AG09309 (cell line): ENCODE measurements at places on chromosomes 13 and 19.

GRCh38 chr13:35354285-35354684 is 122.2 kb downstream of the MAB21L1 start:
- DNase-seq = no peak

GRCh38 chr13:78655906-78656305 is 3.0 kb downstream of the OBI1 start:
- no peak for DNase-seq

DNA sequence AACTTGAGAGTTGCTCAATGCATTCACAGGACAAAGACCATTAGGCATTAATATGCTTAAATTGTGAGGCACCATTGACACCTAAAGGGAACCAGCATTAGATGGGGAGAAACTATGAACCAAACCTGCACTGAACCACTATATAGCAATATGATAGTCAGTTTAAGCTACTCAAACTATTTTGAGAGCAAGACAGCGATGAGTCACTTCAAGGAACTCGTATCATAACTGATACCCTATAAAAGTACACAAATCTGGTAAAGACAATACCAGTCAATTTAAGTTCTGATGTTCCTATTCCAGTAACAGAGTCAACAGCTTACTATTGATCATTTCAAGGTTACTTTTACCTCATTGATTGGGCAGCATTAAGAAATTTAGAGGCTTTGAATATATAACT is 151.3 kb upstream of the ATXN8OS start:
- DNase-seq = no peak

DNA sequence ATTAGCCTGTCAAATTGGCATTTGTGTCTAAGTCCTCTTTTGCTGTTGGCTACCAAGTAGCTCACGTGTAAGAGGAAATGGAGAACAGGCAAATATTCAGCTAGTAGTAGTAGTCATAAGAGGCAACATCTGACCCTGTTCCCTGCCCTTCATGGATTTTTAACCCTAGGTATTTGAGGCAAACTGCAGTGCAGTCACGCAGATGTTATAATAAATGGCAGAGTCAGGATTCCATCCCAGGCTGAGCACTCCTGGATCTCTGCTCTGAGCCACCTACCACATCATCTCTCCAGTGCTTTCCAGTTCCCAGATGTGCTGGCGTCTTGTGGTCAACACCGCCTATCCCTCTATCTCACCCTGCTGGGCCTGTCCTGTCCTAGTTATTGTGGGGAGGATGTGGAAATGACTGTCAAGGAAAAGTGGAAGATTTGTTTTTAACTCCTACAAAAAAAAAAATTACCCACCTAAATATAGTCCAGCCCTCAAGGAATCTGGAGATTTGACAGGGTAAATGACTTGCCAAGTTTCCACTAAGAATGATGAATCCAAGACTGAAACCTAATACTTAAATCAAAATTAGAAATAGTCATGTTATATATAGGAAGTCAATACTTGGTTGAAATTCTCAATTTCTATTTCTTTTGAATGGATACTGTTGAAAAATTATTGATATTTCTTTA is 322.9 kb downstream of the GPC6 start:
- DNase-seq = no peak

GRCh38 chr13:96960379-96960778 is 33.9 kb downstream of the OXGR1 start:
- DNase-seq = no peak

DNA sequence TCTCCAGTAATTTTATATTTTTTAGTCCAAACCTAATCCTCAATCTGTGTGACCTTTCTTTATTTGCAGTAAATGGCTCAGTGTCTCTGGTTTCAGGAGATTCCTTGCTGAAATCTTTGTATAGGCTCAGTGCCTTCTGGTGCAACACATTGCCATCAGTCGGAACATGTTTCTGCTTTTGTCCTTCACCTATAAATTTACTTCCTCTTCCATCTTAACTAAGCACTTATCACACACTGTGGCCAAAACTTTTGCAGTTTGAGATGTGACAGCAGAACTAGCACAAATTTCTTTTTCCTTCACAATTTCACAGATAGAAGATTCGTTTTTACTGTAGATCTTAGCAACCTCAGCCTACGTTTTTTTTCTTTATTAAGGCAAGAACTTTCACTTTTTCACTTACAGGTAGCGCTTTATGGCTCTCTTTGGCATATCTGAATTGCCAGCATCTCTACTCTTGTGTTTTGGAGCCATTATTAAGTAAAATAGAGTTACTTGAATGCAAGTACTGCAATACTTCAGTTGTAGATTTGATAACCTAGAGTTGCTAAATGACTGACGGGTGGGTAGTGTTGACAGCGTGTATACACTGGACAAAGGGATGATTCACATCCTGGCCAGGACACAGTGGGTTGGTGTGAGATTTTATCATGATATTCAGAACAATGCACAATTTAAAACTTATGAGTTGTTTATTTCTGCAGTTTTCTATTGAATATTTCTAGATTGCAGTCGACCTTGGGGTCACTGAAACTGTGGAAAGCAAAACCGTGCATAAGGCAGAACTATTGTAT is 44.3 kb downstream of the NDFIP2 start:
- DNase-seq = no peak

- no peak for DNase-seq
Observed at GRCh38 chr19:15398501-15399233, 19.1 kb upstream of the AKAP8 start.

- DNase-seq = no peak
Observed at GRCh38 chr19:3987619-3988371, 2.5 kb upstream of the EEF2 start.

- no peak for DNase-seq
Observed at GRCh38 chr19:2140138-2140569, 11.2 kb downstream of the AP3D1 start.

GRCh38 chr19:7307590-7308218 is 13.5 kb upstream of the INSR start:
- no peak for DNase-seq

- no peak for DNase-seq
Observed at GRCh38 chr19:3660493-3661219, 34.1 kb upstream of the CACTIN start.

- no peak for DNase-seq
Observed at GRCh38 chr13:48778610-48779009, 124.9 kb downstream of the CYSLTR2 start.

GRCh38 chr19:18469069-18469846 is 31.3 kb upstream of the ISYNA1 start:
- DNase-seq = no peak

GRCh38 chr13:55816976-55817601 is 1323.6 kb upstream of the PRR20A start:
- no peak for DNase-seq

- no peak for DNase-seq
Observed at GRCh38 chr13:102386461-102386860, 15.4 kb downstream of the FGF14 start.

DNA sequence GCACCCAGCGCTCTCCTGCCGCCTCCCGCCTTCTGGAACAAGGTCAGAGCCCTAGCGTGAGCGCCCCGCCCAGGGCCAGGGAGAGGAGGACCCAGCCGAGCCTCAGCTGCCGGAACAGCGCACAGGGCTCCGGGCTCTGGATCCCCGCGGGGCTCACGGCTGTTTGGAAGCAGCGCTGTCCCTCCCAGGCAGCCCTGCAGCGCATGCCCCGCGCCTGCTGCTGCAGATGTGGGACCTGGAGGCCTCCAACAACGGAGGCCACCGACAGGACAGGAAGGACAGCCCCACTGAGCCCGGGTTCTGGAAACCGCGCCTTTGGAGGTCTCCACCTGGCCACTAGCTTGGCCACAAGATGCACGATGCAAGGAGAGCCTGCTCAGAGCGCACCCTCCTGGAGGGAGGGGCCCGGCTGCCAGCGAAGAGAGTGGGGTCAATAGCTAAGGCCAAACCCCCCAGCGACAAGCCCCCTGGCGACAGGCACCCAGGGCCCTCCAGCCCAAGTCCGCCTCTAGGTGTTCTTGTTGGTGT is 12.6 kb downstream of the ZSCAN18 start:
- DNase-seq = no peak

GRCh38 chr13:59178344-59178743 is 985.4 kb downstream of the DIAPH3 start:
- no peak for DNase-seq

GRCh38 chr19:23436944-23437343 is 41.7 kb upstream of the ZNF91 start:
- DNase-seq = no peak
